Stimulated activated CD8-positive, alpha-beta memory T cell treated with anti-CD3 and anti-CD28 coated beads, Interleukin-4, amount 100 ng/mL, for 48 hours (primary cell): ENCODE measurements at places on chromosomes 3 and 15.
A peak's percentile ranks its signal among the peaks of the same experiment; 100 is the strongest.

DNA sequence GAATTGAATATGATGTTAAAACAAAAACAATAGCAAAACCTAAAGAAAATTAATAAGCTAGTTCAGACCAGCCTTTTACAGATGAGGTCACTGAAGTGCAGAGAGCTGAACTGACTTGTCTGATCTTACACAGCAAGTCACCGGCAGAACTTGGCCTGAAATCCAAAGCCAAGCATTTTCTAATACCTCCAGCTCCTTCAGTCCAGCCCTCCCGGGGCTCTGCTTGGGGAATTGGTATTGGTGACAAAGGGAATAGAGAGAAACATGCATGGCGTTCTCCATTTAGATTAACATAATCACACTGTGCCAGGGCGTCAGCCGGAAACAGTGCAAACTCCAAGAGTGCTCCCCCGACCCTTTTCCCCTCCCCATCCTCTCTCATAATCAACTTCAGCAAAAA lies 14.1 kb upstream of the ZSCAN2 start:
- DNase-seq = no peak

DNA sequence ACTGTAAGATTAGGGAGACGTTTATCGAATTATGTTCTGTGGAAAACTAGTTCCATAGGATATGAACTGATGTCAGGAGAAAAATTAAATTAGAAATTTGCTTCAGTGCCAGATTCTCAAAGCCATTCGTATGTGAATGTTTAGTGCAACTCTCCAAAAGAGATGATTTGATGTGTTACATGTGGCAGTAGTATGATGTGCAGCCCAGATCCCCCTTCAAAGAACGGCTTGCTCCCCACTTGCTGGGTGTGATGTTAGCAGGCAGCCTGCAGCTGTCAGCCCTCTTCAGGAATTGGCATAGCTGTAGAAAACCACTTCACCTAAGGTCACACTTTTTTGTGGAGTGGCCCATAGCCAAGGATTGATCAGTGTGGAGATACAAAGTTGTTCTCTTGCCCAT lies 127.0 kb upstream of the CCDC54 start:
- DNase-seq = no peak

DNA sequence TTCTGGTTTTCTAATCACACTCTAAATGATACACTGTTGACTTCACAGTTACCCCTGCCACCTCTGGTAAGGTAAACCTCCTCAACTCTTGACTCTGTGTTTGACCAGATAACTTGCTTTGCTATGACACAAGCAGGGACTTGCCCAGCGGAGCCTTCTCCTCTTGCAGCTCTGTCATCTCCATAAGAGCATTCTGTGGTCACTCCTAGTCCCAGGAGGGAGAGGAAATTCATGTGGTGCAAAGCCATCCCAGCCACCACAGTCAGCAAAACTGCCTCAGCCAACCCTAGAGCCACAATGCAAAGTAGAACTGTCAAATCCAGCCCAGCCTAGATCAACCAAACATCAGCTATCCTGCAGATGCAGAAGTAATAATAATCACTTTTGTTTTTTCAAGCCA lies 144.7 kb upstream of the GADL1 start:
- no peak for DNase-seq

DNA sequence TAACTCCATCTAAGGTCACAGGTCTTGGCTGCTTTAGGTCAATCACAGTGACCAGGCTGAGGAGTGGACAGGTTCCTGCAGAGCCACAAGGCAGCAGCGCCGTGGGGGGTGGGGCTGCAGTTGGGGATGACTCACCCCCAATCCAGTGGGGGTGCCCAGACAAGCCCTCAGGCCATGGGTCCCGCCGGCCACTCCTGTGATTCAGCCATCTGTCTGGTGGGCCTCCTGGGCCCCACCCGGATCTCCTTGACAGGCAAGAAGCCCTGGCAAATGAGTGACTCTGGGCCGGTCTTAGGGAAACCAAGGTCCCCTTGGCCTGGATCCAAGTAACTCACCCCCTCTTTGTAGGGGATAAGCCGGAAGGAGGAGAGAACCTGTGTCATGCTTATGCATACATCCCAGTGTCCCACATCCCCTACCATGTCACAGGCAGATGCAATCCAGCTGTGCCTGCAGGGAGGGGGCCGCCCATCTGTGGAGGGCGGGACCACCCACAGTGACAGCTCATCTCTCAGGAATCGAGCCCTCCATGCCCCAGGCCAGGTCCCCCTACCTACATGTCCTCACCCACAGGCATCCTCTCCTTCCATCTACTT lies 495 bp upstream of the COL7A1 start:
- peak; percentile 36 for DNase-seq

GRCh38 chr3:30775040-30775439 lies 119.4 kb downstream of the GADL1 start:
- DNase-seq = no peak

GRCh38 chr15:68536331-68537095 lies 42.3 kb upstream of the CORO2B start:
- no peak for DNase-seq

GRCh38 chr15:95208988-95209387 lies 977.6 kb downstream of the MCTP2 start:
- DNase-seq = no peak

GRCh38 chr3:151777880-151778279 lies 36.0 kb upstream of the AADAC start:
- no peak for DNase-seq

DNA sequence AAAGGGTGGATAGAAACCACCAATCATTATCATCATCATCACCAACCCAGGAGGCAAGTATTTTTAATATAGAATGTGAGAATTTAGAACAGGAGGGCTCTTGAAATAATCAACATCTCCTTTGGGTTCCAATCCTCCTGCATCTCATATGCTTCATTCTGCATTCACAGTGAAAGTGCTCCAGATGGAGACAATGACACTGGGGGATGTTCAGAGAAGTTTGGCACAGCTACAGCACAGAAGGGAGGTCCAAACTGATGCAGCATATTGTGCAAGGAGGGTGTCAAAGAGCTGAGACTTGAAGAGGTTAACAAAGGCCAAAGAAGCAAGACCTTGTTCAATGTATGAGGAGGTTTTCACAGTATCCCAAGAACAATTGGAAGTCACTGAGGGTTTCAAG lies 767.1 kb downstream of the NTRK3 start:
- DNase-seq = no peak

GRCh38 chr3:23798876-23799275 lies 6.9 kb upstream of the UBE2E1 start:
- no peak for DNase-seq

GRCh38 chr3:171564748-171565480 lies 104.7 kb upstream of the TNIK start:
- no peak for DNase-seq

DNA sequence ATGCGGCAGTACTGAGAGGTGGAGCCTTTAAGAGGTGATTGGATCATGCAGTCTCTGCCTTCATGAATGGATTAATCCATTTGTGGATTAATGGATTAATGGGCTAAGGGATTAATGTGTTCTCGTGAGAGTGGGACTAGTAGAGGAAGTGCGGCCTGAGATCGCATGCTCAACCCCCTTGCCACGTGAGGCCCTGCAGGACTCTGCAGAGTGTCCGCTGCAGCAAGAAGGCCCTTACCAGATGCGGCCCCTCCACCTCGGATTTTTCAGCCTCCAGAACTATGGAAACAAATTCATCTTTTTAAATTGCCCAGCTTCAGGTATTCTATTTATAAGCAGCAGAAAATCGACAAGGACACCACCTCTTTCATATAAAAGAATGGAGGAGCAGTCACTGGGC lies 148.8 kb downstream of the TPRA1 start:
- DNase-seq = no peak

GRCh38 chr3:11845651-11846050 lies 1.0 kb downstream of the TAMM41 start:
- DNase-seq = no peak

DNA sequence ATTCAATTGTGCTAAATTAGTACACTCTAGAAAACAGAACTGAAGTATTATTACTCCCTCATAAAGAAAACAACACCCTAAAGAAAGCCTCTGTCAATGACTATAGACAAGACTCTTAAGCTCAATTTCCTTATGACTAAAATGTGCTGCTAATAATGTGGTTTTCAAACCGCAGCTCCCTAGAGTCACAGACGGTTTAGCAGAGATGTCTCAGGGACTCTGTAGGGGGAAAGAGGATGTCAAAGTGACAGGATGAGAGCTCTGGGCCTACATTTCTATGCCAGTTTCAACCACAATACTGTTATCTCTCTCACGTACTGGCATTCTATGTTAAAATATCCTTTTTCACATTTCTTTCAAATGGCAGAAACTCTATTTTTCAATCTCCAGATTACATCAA lies 37.6 kb upstream of the WDR49 start:
- no peak for DNase-seq

GRCh38 chr15:90126596-90127435 lies 24.5 kb upstream of the IDH2 start:
- no peak for DNase-seq

GRCh38 chr15:74656935-74657535 lies 38.8 kb downstream of the EDC3 start:
- no peak for DNase-seq

DNA sequence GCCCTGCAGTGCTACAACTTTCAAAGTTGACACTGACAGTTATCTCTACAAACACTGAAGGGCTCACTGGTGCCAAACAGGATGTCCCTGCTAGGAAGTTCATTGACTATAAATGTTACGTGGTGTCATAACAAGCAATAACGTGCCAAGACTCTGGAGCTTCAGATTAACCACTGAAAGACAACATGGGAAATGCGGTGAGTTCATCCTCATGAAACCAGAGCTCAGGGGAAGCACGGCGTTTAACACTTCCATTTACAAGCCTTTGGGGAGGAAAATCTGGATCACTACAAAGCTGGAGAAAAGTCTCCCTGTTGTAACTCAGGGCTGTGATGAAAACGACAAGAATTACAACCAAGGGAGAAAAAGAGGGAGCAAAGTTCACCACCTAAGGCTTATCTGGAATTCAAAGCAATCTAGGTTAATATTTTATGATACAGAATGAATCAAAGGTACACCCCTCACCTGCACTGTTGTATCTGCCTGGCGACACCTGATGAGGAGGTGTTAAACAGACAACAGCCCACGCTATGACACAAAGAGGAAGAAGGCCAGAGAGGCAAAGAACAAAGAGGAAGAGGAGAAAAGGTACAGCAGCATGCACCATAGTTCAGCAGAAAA lies 27.0 kb downstream of the SHQ1 start:
- no peak for DNase-seq

DNA sequence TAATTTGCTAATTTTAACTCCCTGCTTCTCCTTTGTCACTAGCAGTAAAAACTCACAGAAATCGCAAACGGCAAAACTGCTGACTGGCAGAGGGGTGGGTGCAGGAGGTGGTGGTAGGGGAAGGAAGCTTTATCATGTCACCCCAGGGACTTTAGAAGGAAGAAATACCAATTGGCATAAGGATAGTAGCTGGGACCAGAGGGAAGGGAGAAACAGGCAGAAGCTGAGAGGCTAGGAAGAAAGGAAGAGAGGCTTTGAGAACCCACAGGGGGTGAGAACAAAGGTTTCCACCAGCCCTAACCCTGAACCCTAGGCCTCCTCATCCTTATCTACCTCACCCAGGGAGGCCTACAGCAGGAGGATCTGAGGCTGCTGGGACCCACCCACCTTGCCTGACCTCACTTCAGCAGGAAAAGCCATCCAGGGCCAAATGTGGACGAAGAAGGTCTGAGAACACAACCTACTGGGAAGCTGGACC lies 10.7 kb downstream of the ITGB5 start:
- DNase-seq = no peak

DNA sequence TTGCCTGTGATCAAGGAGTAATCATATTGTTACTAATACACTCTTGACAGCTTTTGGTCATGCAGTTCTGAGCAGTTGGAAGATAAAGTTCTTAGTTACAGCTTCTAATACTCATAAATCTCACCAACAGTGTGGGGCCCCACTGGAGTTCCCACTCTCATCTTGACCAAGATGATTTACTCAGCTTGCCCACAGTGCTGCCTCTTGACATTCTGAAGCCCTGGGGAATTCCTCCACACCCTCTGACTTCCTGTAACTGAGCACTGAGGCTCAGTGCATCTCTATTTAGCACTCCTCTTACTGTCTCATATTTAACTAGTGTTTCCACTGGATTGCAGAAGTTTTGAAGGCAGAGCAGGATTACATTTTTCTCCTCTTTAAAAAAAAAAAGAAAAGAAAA lies 1.9 kb upstream of the ARL6IP5 start:
- peak; percentile 81 for DNase-seq

DNA sequence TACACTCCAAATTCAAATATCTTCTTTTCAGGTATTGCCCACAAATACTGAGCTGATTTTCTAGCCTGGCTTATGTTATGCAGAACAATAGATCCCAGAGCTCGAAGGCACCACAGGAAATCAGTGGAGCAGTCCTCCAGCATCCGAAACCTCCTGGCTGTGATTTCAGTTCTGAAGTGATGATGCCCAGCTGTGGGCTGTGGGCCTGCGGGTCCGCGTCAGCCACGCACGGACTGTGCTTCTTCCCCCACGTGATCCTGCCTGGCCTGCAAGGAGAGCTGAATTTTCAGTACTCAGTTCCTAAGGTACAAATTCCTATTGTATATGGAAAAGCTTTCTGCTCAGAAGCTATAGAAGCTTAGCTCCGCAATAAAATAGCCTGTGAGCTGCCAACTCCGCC lies 96.2 kb downstream of the OCA2 start:
- DNase-seq = no peak

GRCh38 chr3:49611719-49612118 lies 57.4 kb downstream of the BSN start:
- no peak for DNase-seq

DNA sequence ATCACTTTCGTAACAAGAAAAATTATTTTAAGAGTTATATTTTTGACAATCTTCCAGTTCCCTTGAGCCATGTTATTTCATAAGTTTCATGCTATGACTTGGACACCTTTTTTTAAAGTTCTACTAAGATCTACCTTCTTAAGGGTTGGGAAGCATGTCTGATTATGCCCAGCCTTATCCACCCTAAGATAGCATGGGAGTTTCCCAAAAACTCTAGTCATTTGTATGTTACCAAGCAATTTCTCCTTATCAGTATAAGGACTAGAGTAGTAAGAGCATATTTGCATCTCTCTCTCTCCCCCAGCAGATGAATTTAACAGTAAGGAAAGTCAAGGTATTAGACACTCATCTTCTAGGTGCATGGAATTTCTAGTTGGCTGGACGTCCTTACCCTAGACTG lies 85.1 kb upstream of the NTRK3 start:
- no peak for DNase-seq

- peak; percentile 33 for DNase-seq
These were observed 75.2 kb downstream of the NEO1 start for GRCh38 chr15:73127302-73127936.

GRCh38 chr15:31390029-31390428 lies 63.4 kb downstream of the KLF13 start:
- peak; percentile 14 for DNase-seq
